ENCODE measurements at places on chromosomes 2 and 18. TPM values are rescaled to one million over a fixed set of nuclear protein-coding genes. Genes with fewer than 3 reads are reported as not detected.

The TACR1 gene
- 0.07 TPM for polyA plus RNA-seq

The APOB gene
- 3.6 TPM for polyA plus RNA-seq

- no peak for DNase-seq
Measured at GRCh38 chr2:125839945-125840344, 816.0 kb upstream of the GYPC start.

GRCh38 chr2:135094508-135094907 lies 42.4 kb downstream of the RAB3GAP1 start:
- no peak for DNase-seq

The CXCR4 gene
- polyA plus RNA-seq: 3.8 TPM

DNA sequence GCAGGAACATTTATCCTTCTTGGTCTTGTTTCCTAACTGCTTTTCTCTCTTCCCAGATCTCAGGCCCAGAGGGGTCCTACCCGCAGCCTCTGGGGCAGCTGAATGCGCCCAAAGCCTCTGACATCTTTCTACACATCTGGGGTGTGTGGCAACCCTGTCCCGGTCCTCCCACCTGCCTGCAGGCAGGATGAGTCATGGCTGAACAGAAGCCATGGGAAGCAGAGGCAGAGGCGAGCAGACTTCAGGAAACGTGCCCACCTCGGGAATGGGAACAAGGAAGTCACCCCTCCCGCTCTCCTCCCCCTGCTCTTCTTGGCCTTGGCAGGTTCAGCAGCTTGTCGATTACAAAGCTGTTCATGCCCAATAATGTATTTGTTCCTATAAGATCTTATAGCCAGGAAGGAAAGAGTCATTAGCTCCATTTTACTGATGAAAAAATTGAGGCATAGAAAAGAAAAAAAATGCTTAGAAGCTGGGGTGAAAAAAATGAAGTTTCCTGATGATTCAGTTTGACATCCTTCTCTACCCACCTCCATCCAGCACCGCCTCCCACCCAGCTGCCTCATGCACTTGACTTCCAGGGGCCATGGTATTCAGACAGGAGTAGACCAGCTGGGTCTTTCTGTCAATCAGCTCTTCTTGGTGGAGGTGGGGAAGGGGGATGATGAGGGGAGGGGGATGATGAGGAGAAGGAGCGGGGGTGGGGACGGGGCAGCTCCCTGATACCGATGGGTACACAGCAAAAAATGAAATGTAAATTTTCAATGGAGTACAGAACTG lies 10.4 kb upstream of the KCNF1 start:
- no peak for DNase-seq

The ERMN gene
- 0.11 TPM for polyA plus RNA-seq

- no peak for DNase-seq
Measured at GRCh38 chr2:229443141-229443540, 172.1 kb upstream of the PID1 start.

All from right cardiac atrium (tissue), 5 donors.